ENCODE measurements at places on chromosomes 5 and 9.

GRCh38 chr5:122982376-122982775 is 54.1 kb downstream of the PPIC start:
- DNase-seq: no peak

GRCh38 chr5:141605523-141606277 is 13.1 kb downstream of the DIAPH1 start:
- peak; percentile 6 for DNase-seq

GRCh38 chr5:157963244-157963643 is 104.3 kb upstream of the CLINT1 start:
- DNase-seq: no peak

DNA sequence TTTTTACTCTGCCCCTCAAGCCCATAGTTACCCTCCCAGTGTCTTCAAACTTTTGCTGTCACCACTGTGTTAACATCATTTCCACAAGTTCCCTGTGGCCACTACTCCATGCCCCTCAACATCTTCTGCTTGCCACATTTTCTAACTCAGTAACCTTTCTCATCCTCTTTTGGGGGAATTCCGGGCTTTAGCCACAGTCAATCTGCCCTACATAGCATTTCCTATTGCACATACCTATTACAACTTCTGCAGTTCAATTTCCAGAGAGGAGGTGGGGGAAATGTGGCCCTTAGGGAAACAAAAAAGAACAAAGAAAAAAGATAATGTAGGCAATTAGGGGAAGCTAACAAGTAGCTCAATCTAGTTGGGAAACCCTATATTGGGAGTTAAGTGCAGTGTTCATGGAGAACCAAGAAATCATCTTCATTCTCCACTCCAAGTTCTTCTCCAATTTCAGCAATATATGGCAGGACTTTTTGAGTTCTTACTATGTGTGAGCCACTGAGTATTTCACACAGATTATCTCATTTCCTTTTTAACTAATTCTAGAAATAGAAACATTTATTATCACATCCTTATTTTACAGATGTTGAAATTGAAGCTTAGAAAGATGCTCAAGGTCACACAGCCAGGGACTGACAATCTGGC is 40.2 kb upstream of the LPAR1 start:
- DNase-seq: no peak

GRCh38 chr9:135973277-135974219 is 12.4 kb upstream of the UBAC1 start:
- no peak for DNase-seq

DNA sequence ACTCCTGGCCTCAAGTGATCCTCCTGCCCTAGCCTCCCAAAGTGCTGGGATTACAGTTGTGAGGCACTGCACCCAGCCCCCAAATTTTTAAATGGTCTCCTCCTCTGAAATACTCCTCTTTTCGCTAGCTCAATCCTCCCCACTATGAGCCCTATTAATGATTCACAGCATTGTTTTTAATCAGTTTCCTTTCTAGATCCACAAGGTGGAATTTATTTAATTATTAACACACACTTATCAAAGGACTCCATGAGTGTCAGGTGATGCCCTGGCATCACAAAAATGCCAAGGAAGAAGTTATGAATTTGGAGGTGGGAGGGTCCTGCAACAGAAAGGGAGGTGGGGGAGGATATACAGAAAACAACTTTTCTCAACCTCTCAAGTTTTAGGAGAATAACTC is 806.5 kb downstream of the PRELID2 start:
- no peak for DNase-seq

DNA sequence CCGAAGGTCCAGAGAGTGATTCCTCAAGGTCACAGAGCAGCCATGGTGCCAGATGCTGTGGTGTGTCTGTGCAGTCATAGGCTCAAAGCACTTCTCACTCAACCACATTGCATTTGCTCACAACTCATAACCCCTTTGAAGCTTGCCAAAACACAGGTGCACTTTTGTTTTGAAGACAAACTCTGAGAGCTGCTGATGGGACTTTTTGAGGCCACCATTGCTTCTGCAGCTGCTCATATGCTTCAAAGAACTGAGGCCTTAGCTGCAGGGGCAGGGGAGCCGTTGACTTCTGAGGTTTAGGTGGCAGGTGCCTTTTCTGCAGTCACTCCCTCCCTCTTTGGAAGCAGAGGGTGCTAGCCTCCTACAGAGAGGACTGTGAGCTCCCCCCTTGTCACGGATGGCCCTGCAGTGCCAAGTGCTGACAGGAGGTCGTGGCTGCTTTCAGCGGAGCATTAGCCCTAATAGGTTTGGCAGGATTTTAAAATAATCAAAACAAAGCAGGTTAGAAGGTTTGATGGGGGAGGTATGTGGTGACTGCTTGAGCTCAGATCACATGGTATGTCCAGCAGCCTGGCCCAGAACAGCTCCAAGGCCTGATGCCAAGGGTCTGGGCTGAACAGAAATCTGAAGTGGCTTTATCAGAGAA is 232.1 kb downstream of the MAN2A1 start:
- DNase-seq: no peak

DNA sequence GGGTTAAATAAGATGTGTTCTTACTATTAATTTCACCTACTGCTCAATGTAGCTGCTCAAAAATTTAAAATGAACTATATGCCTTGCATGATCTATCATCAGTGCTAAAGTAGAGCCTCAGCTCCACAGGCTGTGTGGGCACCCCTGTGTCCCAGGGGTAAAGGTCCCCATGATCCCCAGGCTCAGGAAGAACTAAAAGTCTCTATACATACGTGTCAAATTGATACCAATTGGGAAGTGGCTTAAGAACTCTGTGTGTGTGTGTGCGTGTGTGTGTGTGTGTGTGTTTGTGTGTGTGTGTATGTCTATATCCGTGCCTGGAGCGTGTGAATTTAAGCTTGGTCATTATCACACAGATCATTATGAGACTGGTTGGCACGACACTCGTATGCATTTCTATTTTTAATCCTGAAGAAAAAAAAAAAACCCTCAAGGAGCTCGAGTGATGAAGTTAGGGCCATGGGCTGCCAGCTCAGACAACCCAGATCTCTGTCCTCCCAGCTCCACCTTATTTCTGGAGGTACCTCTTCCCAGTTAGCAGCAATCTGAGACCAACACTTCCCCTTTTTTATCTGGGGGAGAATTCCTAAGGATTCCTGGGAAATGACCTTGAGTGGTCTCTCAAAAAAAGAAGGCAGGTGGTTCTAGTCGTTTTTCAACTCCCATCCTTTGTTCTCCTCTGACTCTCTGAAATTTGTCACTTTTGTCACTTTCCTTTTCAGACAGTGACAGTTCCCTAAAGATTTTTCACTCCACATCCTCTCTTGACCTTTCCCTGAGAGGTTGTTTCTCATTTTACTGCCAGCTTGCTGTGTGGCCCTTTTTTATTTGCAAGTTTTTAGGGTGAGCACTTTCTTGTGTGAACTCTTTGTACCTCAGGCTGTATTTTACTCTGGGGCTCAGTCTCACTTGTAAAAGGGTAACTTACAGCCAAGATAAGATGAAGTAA is 45.7 kb upstream of the CTXN3 start:
- no peak for DNase-seq

GRCh38 chr5:96374653-96375052 is 58.4 kb downstream of the PCSK1 start:
- DNase-seq: no peak

GRCh38 chr5:96687080-96687479 is 24.9 kb downstream of the CAST start:
- no peak for DNase-seq

GRCh38 chr5:147190331-147190730 is 44.5 kb upstream of the STK32A start:
- no peak for DNase-seq

DNA sequence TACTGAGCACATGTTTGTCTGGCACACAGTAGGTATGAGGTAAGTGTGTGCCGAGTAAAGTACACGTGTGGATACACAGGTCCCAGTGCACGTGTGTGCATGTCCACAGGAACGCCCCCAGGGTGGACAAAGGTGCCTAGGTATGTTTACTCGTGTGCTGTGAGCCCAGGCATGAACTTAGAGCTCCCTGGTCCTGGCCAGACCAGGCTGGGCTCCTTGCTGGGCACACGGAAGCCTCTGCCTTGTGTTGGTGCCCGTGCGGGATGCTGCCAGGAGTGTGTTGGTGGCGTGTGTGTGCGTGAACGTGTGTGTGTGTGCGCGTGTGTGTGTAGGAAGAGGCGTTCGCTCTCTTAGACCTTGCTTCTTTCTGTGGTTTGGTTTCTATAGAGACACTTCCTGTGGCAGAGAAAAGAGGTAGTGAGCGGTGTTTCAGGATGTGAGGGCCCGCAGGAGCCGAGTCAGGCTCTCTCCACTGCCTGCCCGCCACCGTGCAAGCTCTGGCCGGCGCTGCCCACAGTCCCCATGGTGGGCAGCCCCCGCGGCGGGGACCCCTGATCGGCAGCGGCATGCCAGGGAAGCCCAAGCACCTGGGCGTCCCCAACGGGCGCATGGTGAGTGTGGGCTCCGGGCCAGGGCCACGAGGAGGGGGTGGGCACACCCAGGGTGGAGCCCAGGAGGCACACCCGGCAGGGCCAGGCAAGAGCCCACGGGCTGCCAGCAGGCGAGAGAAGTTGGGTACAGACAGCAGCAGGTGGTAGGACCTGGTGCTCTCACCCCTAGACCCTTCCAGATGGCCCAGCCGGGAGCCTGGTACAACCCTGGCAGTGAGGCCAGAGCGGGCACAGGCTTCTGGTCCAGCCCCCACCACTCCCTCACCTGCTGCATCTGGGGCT is at the start of gene RGS14:
TSS of gene RGS14 (plus strand) at position 466 of the 893 bp plus-strand sequence. CDS start at position 567, 101 bp downstream.
- DNase-seq: no peak

DNA sequence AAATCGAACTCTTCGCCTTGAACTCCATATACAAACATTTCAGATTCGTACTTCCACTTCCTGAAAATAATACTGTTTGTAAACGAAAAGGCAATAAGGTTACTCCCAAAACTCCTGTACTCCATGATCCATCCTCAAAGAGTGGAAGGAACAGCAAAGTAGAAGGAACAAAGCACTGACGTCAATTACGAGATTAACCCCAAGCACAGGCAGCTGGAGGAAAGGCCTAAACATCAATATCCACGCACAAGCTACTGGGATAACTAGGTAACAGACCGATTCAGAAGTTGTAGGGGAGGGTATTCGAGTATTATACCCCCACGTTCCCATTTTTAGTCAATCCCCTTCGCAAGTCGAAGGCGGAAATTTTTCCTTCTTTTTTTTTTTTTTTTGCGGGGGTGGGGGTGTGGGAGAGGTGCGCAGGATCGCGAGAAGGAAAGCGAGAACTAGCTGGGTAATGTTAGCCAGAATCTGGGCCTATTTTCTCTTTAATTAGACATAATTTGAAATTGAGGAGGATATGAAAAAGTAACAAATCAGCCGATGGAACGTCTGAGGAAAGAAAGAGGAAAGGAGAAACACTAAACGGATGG is 909 bp downstream of the AFF4 start:
- DNase-seq: peak; percentile 29

GRCh38 chr5:130689831-130690230 is 475.2 kb downstream of the HINT1 start:
- no peak for DNase-seq

DNA sequence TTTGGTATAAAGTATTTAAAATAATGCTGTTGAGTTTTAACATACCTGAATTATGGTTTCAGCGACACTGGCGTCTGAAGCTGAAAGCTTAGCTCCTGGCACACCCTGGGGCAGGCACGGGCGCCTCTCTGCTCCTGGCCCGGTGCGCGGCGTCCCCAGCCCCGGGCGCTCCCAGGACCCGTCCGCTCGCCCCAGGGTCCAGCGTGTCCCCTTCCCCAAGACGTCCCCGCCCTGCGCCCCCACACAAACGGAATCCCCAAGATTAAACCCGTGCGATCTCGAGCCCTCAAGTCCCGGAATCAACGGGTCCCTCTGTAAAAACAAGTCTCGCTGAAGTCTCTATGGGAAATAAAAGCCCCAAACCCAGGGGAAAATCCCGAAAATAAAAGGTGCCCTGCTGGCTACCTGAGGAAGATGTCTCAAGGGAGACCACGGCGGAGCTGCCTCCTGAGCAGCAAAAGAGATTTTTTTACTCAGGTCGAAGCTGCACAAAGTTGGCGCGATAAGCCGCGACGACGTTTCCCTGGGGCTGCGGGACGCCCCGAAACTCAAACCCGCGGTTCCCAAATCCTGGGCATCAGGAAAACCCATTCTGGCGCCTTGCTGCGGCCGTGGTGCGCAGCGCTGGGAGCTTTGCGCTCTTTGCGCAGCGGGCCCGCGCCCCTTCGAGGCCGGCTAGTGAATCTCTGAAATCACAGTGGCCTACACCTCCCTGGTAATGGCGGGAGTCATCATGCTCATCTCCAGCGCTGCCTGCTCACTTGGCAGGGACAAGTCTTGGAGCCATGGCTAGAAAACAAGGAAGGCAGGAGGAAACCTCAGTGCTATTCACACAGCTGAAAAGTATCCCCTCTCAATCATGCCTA is 6.3 kb upstream of the IFNA8 start:
- DNase-seq: no peak

DNA sequence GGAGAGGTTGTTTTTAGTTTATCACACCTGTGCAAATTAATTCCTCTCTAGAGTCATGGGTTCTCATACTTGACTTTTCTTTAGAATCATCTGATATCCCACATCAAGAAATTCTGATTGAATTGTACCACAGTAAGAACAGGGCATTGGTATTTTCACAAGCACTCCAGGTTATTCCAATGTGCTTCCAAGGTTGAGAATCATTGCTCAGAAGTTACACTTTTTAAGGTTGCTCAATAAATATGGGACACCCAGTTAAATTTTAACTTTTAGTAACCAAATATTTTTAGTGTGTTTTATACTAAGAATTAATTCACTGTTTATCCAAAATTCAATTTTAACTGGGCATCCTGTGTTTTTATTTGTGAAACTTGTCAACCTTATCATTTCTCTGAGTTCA is 2.5 kb upstream of the RNF180 start:
- no peak for DNase-seq

DNA sequence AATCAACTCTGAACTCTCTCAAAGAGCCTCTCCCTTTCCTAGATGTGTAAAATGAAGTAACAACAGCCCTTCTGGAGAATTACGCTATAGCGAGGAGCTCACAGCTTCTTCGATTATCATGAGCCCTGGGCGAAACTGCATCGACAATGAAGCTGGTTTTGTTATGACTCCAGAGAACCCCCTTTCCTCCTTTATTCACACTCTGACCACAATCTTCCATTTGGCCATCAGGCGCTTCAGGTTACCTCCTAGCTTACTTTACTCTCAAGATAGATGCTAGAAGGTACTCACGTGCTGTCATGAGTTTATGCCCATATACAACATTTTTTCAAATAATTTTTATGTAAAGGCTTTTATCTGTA is 362.7 kb upstream of the RFX3 start:
- DNase-seq: no peak

DNA sequence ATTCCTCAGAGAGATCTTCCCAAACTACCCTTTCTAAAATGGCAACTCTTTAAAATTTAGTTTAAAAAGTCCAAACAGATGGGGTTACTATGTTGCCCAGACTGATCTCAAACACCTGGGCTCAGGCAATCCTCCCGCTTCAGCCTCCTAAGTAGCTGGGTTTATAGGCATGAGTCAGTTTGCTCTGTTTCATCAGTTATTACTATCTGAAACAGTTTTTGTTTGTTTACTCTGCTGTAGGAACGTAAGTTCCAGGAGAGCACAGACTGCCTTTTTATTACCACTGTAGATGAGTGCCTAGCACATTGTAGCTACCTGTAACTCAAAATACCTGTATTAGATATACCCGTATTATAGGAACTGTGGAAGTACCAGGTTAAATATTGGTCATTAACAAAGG is 89.4 kb downstream of the UHRF2 start:
- DNase-seq: no peak

Measured in fibroblast of skin of left biceps (primary cell).